ENCODE measurements at places on chromosomes 12 and 14.

GRCh38 chr12:4091016-4091743, 182.4 kb upstream of the CCND2 start:
- DNase-seq: no peak

- no peak for DNase-seq
Observed at GRCh38 chr14:104094709-104095425, 9.4 kb downstream of the ASPG start.

- DNase-seq: no peak
Observed at GRCh38 chr14:103230658-103231334, 103.2 kb upstream of the EIF5 start.

- DNase-seq: no peak
Observed at GRCh38 chr14:90349739-90350138, 18.0 kb upstream of the NRDE2 start.

DNA sequence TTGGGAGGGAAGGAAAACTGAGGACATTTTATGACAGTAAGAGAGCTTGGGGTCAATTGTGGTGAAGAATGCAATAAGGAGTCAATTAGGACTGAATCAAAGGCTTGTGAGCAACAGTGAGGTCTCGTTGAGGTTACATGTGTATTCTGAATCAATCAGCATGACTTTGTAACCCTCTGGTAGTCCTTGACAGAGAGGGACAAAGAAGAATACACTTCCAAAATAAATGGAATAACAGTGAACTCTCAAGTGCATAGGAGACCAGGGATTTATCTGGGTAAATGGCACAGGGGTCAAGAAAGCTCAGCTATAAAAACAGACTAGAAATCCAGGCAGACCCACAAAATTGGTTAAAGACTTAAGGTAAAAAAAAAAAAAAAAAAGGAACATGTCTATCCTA, 85.1 kb upstream of the NAV3 start:
- no peak for DNase-seq

DNA sequence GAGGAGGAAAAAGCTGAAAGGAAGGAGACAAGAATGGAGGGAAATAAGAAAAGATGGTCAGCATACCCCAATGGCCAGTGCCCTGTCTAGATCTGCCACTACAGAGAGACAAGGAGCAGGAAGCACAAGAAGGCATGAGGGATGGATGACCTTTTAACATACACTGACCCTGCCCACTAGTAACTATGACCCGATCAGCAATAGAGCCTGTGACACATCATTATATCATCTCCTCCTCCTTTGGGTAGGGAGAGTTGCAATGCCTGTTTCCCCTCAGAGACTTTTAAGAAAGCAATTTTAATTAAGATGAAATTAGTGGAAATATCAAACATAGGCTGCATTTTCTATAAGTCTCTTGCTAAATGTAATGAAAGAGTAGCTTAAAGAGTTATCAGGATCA, 4.7 kb upstream of the SLC2A13 start:
- DNase-seq: no peak

DNA sequence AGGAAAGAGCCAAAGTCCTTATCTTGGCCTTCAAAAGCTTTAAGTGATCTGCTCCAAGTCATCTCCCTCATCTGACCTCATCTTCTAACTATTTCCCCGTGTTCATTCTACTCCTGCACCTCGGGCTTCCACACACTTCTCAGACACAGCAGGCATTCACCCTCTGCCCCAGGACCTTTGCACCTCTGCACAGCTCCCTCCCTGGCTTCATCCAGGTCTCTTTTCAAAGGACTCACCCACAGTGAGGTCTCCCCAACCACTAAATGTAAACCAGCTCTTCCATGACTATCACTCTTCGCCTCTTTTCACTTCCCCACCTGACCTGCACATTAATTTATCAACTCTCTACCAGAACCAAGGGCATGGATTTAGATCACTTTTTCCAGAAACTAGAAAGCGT, 161.8 kb downstream of the PIWIL1 start:
- DNase-seq: no peak

GRCh38 chr12:125092108-125092871, 27.1 kb downstream of the AACS start:
- DNase-seq: no peak

GRCh38 chr14:83714151-83714550, 1815.8 kb upstream of the FLRT2 start:
- no peak for DNase-seq

GRCh38 chr12:51922762-51923505, 15.6 kb downstream of the ACVRL1 start:
- DNase-seq: peak; percentile 21
